Activated CD4-positive, alpha-beta memory T cell treated with anti-CD3 and anti-CD28 coated beads, Interleukin-2, amount 10 ng/mL, durations not matched to agents 7 days and 5 days (primary cell): ENCODE measurements at places on chromosomes 13 and 19. TPM values are rescaled to one million over a fixed set of nuclear protein-coding genes. Genes with fewer than 3 reads are reported as not detected.

The CNFN gene
- total RNA-seq: not detected

The ZIK1 gene
- total RNA-seq: 5.7 TPM

The DNASE2 gene
- total RNA-seq: 39.3 TPM

The KRTDAP gene
- not detected for total RNA-seq

The ZNF492 gene
- total RNA-seq: 1.1 TPM

The ZNF582 gene
- 1.5 TPM for total RNA-seq

The PCDH20 gene
- total RNA-seq: not detected

The LILRB2 gene
- not detected for total RNA-seq

The TRPC4 gene
- total RNA-seq: not detected

The ZNF223 gene
- total RNA-seq: 0.50 TPM

- H3K27ac ChIP-seq: no peak overlapping the region
- no peaks in the 10 kb centered on the region for H3K27me3 ChIP-seq
- no peaks in the 10 kb centered on the region for H3K4me1 ChIP-seq
- no peaks in the 10 kb centered on the region for H3K36me3 ChIP-seq
- no peak for DNase-seq
- no peak overlapping the region for H3K4me3 ChIP-seq
These were observed 392.7 kb upstream of the HTR2A start for GRCh38 chr13:47289567-47289966.

- no peaks in the 10 kb centered on the region for H3K27me3 ChIP-seq
- no peak for DNase-seq
- H3K4me1 ChIP-seq: peaks cover 1% of the 10 kb centered on the region
- H3K27ac ChIP-seq: no peak overlapping the region
These were observed 22.0 kb downstream of the SBNO2 start for GRCh38 chr19:1151917-1152587.

- peaks cover 21% of the 10 kb centered on the region for H3K36me3 ChIP-seq
- peak; percentile 78 for DNase-seq
- H3K4me1 ChIP-seq: peaks cover 56% of the 10 kb centered on the region
- H3K27me3 ChIP-seq: no peaks in the 10 kb centered on the region
These were observed at the start of gene ZNF581 for GRCh38 chr19:55643003-55643886. Gene ZNF581 (plus strand): TSS chr19:55643649. CDS start chr19:55644572, 923 bp downstream.

DNA sequence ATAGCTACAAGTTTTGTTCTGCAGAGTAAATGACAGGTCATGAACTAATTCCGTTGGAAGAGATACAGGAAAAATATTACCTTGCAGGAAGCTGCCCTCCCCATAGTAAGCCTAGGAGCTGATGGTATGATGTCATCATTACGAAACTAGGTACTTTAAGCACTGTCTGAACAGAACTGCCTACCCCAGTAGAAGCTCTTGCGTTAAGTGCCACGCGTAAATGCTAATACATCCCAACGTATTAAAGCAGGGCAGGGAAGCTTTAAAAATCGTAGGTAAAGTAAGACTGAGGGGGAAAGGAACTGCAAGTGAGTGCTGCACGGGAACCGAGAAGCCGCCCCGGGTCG lies 572 bp downstream of the UGGT2 start:
- H3K27me3 ChIP-seq: peaks cover 11% of the 10 kb centered on the region
- peaks cover 4% of the 10 kb centered on the region for H3K4me1 ChIP-seq
- H3K27ac ChIP-seq: no peak overlapping the region
- DNase-seq: no peak
- peak overlapping the region; percentile 30 for H3K4me3 ChIP-seq
- no peaks in the 10 kb centered on the region for H3K36me3 ChIP-seq

- peaks cover 35% of the 10 kb centered on the region for H3K27me3 ChIP-seq
- peak overlapping the region; percentile 57 for H3K27ac ChIP-seq
- H3K4me3 ChIP-seq: no peak overlapping the region
- H3K4me1 ChIP-seq: peaks cover 19% of the 10 kb centered on the region
These were observed 1.1 kb upstream of the TTYH1 start for GRCh38 chr19:54414156-54414555.

DNA sequence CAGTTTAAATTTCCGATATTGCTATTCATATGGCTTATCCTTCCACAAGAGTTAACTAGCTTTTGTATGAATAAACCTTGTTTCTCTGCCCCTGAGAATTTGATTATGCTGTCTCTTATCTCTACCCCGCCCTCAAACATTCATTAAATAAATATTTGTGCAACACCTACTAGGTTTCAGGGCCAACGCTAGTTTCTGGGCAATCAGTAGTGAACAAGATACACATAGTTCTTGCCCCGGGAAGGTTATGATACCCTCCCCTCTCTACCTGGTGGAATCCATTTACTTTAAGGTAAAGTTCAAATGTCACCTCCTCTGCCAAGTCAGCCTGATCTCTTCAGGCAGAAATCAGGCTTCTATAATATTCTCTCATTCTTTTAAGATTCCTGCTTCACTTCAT lies 16.6 kb upstream of the USP12 start:
- DNase-seq: no peak
- H3K4me1 ChIP-seq: peaks cover 4% of the 10 kb centered on the region
- H3K27ac ChIP-seq: no peak overlapping the region

DNA sequence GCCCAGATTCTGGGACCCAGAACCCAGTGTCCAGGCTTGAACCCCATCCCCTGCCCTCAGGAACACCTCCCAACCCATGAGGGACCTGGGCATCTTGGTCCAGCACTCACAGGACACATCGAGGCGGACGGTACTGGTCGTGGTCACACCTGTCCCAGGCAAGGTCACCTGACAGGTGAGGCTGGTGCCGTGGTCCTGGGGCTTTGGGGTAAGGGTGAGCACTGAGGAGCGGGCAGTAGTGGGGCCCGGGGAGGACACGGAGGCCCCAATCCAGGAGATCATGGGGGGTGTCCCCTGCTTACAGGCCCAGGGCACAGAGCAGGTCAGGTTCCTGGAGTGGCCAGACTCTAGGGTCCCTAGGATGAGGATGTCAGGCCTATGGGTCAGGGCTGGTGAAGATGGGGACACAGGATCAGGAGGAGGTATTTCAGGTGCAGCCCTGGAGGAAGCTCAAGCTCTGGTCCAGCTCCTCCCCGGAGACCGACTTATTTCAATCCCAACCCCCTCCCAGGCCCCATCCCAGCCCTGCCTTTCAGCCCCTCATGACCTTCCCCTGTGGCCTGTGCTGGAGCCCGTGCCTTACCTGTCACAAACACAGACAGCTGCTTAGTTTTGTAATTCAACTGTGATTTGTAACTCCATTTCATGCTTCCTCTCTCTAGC lies 772 bp downstream of the SIGLEC8 start:
- no peak for DNase-seq
- no peak overlapping the region for H3K27ac ChIP-seq
- peaks cover 2% of the 10 kb centered on the region for H3K27me3 ChIP-seq
- H3K4me3 ChIP-seq: no peak overlapping the region
- H3K4me1 ChIP-seq: no peaks in the 10 kb centered on the region

DNA sequence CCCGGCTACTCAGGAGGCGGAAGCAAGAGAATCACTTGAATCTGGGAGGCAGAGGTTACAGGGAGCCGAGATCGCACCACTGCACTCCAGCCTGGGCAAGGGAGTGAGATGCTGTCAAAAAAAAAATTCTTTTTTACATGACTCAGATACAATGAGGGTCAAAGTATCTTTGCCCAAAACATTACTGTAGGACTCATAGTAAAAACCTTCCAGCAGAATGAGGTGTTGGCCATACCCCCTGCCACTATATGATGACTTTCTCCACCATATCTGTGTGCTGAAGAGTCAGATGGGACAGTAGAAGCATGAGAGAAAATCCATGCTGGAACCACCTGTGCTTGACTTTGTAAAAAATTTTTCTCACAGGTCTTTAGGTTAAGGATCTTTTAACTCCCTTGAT lies 86.7 kb downstream of the COL4A2 start:
- H3K27me3 ChIP-seq: peaks cover 45% of the 10 kb centered on the region
- no peak for DNase-seq
- H3K4me3 ChIP-seq: no peak overlapping the region
- H3K27ac ChIP-seq: no peak overlapping the region
- H3K36me3 ChIP-seq: no peaks in the 10 kb centered on the region

DNA sequence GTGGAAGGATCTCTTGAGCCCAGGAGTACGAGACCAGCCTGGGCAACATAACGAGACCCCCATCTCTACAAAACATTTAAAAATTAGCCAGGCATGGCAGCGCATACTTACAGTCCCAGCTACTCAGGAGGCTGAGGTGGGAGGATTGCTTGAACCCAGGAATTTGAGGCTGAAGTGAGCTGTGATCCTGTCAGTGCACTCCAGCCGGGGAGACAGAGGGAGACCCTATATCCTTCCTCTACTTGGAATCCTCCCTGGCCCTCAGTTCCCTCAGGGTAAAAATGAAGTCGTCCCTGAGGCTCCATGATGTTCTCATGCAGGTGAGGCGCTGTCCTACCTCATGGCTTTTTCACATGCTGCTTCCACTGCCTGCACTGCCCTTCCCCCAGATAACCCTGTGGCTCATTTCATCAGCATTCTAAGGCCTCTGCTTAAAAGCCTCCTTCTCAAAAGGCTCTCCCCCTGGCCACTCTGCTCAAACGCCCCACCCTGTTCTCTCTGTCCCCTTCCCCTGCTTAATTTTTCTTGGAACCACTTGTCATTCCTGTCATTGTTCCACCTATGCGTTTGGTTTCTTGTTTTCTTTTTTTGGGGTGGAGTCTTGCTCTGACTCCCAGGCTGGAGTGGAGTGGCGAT lies 19.2 kb downstream of the DNM2 start:
- no peak for DNase-seq
- H3K4me1 ChIP-seq: peaks cover 34% of the 10 kb centered on the region
- no peak overlapping the region for H3K4me3 ChIP-seq
- peaks cover 50% of the 10 kb centered on the region for H3K36me3 ChIP-seq

DNA sequence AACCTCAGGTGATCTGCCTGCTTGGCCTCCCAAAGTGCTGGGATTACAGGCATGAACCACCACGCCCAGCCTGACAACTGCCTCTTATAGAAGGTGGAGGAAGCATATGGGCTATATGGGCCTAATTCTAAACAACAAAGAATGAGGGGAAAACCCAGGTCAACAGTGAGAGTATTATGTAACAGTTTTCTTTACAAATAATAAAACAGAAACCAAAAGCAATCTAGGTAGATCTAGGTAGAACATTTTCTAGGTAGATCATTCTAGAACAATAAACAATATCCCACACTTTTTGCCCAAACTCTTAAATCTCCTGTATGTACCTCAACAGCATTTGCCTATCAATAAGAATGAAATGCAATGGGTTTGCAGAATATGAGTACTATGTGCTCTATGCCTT lies 267.4 kb downstream of the ABCC4 start:
- H3K27ac ChIP-seq: no peak overlapping the region
- no peak overlapping the region for H3K4me3 ChIP-seq
- no peaks in the 10 kb centered on the region for H3K4me1 ChIP-seq
- H3K27me3 ChIP-seq: no peaks in the 10 kb centered on the region
- no peak for DNase-seq
- H3K36me3 ChIP-seq: peaks cover 4% of the 10 kb centered on the region

DNA sequence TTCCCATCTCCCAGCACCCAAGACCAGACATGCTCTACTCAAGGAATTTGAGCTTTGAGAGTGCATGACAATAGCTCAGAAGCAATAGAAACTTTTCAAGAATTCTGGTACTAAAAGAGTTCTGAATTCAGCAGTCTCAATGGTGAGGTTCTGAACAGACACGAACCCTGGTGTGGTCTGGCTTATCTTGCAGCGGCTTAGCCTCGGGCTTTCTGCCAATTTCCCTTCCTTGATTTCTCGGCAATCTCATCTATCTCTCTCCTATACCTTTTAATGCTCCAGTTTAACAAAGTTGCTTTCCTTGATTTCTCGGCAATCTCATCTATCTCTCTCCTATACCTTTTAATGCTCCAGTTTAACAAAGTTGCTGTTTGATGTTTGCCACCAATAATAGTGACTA lies 174.6 kb downstream of the SPRY2 start:
- H3K27ac ChIP-seq: no peak overlapping the region
- H3K27me3 ChIP-seq: no peaks in the 10 kb centered on the region
- no peak overlapping the region for H3K4me3 ChIP-seq
- H3K36me3 ChIP-seq: no peaks in the 10 kb centered on the region
- no peaks in the 10 kb centered on the region for H3K4me1 ChIP-seq

- DNase-seq: no peak
- no peaks in the 10 kb centered on the region for H3K27me3 ChIP-seq
- H3K27ac ChIP-seq: no peak overlapping the region
- no peak overlapping the region for H3K4me3 ChIP-seq
- H3K36me3 ChIP-seq: no peaks in the 10 kb centered on the region
These were observed 86.9 kb downstream of the SOX1 start for GRCh38 chr13:112153846-112154245.

- no peaks in the 10 kb centered on the region for H3K27me3 ChIP-seq
- no peaks in the 10 kb centered on the region for H3K4me1 ChIP-seq
- H3K4me3 ChIP-seq: no peak overlapping the region
These were observed 117.6 kb upstream of the SOX21 start for GRCh38 chr13:94829837-94830365.

GRCh38 chr13:62280590-62280989 lies 864.9 kb upstream of the PCDH20 start:
- no peak for DNase-seq
- H3K4me1 ChIP-seq: no peaks in the 10 kb centered on the region
- H3K4me3 ChIP-seq: no peak overlapping the region
- H3K36me3 ChIP-seq: no peaks in the 10 kb centered on the region

DNA sequence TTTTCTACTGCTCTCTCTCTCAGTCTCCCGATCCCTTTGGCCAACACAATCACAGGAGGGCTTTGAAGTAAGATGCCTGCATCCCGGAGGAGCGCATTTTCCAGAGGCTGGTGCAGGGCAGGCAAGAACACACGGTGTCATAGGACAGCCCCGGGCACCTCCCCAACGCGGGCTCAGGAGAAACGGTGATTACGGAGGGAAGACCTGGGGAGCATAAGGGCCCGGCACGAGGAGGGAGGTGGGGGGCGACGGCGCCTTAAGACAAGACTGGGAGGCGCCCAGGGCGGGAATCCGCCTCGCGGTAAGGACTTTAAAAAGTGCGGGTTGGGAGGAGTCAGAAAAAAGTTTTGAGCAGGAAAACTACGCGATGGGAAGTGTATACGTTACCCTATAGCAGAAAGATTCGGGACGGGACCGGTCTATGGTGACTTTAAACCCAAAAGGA lies 18.7 kb upstream of the ZNF888 start:
- DNase-seq: peak; percentile 21
- H3K27ac ChIP-seq: peak overlapping the region; percentile 80
- H3K27me3 ChIP-seq: no peaks in the 10 kb centered on the region
- H3K4me3 ChIP-seq: peak overlapping the region; percentile 84
- H3K4me1 ChIP-seq: peaks cover 17% of the 10 kb centered on the region

- no peaks in the 10 kb centered on the region for H3K4me1 ChIP-seq
- no peaks in the 10 kb centered on the region for H3K36me3 ChIP-seq
- no peak for DNase-seq
- peaks cover 8% of the 10 kb centered on the region for H3K27me3 ChIP-seq
These were observed 10.0 kb upstream of the OR10H2 start for GRCh38 chr19:15717809-15718208.

DNA sequence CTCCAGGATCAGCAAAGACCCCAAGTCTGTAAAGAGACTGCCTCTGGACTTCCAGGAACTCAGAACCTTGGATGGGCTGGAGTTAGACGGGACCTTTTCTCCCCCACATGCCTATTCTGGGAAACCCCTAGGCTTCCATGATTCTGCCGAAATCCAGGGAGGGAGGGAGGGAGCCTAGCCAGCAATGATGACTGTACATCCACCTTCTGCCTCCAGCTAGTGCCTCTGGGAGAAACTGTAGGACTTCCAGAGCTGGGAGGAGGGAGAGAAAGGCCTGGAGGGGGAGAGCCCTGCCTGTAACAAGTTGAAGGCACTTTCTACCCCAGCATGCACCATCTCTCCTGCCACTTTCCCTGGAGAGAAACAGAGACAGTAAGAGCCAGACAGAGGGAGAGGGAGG lies 6.0 kb upstream of the HAS1 start:
- H3K36me3 ChIP-seq: peaks cover 4% of the 10 kb centered on the region
- no peak overlapping the region for H3K27ac ChIP-seq
- peaks cover 5% of the 10 kb centered on the region for H3K27me3 ChIP-seq
- H3K4me1 ChIP-seq: no peaks in the 10 kb centered on the region

- no peak overlapping the region for H3K4me3 ChIP-seq
- H3K27ac ChIP-seq: no peak overlapping the region
- peaks cover 49% of the 10 kb centered on the region for H3K4me1 ChIP-seq
- no peak for DNase-seq
These were observed 34.0 kb downstream of the VAV1 start for GRCh38 chr19:6806488-6806887.
